ENCODE measurements at places on chromosomes 16 and 17. TPM values are rescaled to one million over a fixed set of nuclear protein-coding genes. Genes with fewer than 3 reads are reported as not detected.

DNA sequence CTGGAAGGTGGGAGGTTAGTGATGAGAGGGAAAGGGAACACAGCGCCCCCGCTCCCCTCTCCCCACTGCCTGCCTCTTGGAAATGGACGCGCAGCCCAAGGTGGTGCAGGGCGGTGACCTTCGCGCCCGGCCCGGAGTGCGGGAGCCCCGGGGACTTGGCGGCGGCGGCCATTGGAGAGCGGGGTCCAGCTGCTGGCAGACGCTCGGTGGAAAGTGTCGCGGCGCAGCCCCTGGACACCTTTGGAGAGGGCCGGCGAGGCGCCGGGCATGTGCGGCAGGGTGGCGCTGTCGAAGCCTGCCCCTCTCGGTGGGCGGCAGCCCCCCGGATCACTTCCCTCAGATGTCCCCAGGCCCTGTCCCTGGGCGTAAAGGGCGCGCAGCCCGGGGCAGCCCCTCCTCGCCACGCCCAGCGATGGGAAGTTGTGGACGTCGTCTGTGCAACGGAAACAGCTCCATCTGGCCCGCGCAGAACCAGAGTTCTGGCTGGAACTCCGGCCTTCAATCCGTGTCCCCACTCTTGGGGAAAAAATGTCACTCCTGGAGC lies 16.7 kb downstream of the SALL1 start:
- no peak for DNase-seq

DNA sequence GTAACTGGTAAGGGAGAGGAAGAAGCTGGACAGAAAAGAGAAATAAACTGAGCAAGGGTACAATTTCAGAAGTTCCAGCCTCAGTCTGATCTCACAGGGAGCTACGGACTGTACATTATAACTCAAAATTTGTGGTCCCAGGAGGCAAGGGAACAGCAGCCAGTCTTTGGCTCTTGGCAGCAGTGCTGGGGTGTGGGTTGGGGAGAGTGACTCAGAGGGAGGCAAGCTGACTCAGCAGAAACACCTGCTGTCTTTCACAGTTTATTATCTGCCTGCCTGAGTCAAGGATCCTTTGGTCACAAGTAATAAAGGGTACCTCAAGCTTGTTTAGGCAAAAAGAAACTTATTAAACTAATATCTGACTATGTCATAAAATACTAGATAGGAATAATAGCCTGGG lies 73.5 kb upstream of the KIF2B start:
- DNase-seq: no peak

GRCh38 chr16:84514874-84515835 lies 10.7 kb upstream of the MEAK7 start:
- DNase-seq: no peak

GRCh38 chr16:81627729-81628244 lies 151.3 kb upstream of the PLCG2 start:
- DNase-seq: no peak

- no peak for DNase-seq
These were observed 13.6 kb downstream of the RHOT1 start for GRCh38 chr17:32155896-32156295.

GRCh38 chr17:51029568-51030463 lies 90.9 kb downstream of the SPAG9 start:
- no peak for DNase-seq

The RILP gene
- 1.2 TPM for total RNA-seq

The TAT gene
- total RNA-seq: not detected

The DLX3 gene
- not detected for total RNA-seq

The KRT36 gene
- total RNA-seq: not detected

The CEP112 gene
- 9.1 TPM for total RNA-seq
